ENCODE measurements at places on chromosomes 3 and 15. TPM values are rescaled to one million over a fixed set of nuclear protein-coding genes. Genes with fewer than 3 reads are reported as not detected.
A peak's percentile ranks its signal among the peaks of the same experiment; 100 is the strongest.

DNA sequence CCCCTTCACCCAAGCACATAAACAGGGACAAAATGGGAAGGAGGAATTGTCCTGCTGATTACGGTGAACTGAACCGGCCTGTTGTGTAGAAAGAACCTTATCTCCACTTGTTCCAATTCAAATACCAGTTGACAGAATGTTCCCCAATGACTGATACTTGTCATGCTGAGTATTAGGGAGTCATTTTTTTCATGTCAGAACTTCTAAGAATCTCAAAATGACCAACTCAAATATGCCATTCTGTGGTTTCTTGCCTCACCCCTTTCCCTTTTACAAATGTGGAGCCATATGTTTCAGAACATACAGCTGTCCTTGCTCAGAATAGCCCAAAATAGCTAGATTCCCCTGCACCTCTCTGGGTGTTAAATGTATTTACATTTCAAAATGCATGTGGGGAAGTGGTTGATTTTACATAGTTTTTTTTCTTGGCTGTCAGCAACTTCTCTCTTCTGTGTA is 405.9 kb upstream of the TBL1XR1 start:
- no peak for DNase-seq

DNA sequence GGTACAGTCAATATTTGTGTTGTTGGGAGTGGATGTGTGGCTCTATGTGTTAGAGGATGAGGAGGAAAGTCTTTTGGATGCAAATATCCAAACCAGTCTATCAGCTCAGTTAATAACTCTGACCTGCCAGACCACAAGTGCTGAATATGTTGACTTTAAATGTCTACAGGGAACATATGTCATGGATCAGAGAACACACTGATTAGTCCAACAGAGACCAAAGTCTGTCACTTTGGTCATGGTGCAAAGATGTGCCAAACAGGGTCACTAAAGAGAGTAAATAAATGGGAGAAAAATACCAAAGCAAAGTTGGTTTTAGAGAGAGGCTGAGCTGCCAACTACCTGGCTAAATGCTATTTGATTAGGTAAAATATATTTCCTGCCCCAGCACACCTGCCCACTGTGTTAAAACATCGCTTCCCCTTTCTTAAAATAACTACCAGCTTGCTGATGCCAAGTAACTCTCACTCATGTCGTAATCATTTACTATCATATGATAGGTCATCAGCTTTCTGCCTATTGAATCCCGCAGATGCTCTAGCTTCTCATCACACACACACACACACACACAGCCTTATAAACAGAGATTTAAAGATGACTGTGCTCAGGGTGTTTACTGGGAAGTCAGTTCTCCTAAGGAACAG is 173.3 kb downstream of the PDZRN3 start:
- DNase-seq, result no peak

GRCh38 chr15:36885771-36886170 is 214.6 kb downstream of the MEIS2 start:
- DNase-seq, result no peak

The MAP1A gene
- 10.4 TPM for total RNA-seq

DNA sequence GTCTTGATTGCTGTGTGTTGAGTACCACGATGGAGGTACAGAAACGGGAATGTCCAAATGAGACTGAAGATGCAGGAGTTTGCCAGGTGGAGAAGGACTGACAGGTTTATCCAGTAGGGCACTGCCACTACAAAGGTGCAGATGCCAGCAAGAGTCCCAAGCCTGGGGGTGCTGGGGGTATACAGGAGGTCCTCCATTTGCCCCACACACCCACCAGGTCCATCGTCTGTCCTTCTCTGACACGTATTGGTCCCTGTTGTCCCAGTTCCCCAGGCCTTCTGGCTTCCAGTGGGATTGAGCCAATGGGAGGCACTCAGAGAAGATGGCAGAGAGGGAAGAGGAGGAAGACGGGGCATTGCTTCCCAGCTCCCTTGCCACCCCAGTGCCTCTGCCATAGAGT is 6.6 kb downstream of the HAPLN3 start:
- DNase-seq, result no peak

The ULK3 gene
- total RNA-seq, result 6.5 TPM

- no peak for DNase-seq
Observed at GRCh38 chr15:45112591-45113379, 1.2 kb downstream of the DUOX2 start.

DNA sequence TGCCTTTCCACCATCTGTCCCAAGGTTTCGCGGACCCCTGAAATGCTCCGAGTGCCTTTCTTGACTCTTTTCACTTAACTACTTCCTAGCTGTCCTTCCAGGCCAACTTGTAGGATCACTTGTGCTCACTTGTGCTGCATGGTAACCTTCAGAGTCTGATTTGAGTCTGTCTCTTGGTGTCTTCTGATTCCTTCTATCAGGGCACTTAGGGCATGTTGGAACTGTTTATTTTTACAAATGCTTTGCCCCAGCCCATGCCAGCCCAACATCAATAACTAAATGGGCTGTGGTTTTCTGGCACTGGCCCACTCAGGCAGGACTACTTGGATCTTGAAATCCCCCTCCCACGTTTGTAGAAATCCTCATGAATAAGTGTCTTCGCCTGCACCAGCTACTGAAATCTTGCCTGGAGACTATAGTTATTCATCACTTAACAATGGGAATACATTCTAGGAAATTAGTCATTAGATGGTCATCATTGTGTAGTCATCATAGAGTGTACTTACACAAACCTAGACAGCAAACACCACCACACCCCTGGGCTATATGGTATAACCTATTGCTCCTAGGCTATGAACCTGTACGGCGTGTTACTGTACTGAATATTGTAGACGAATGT is 123.1 kb upstream of the STRIT1 start:
- DNase-seq, result no peak

DNA sequence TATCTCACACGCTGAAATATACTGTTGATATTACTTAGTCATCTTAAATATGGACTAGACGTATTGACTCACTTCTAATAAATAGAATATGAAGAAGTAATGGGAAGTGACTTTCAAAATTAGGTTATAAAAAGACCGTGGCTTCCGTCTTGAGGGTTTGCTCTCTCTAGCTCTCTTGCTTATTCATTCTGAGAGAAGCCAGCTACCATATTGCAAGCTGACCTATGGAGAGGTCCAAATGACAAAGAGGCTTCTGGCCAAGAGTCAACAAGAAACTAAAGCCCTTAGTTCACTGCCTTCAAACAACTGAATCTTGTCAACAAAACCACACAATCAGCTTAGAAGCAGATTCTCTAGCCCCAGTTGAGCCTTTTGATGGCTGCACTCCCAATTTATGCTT is 46.1 kb downstream of the SLC9C1 start:
- DNase-seq, result no peak

The EPHA3 gene
- 5.5 TPM for total RNA-seq

- DNase-seq, result no peak
Observed at GRCh38 chr3:152257563-152258035, 11.1 kb upstream of the MBNL1 start.

GRCh38 chr15:57718309-57718708 is 11.8 kb downstream of the POLR2M start:
- DNase-seq, result no peak

The UBA7 gene
- total RNA-seq, result 40.9 TPM

The SCAANT1 gene
- not detected for total RNA-seq

The EIF5A2 gene
- total RNA-seq, result 9.6 TPM

The GREM1 gene
- total RNA-seq, result 3.6 TPM

The A4GNT gene
- total RNA-seq, result 0.96 TPM

DNA sequence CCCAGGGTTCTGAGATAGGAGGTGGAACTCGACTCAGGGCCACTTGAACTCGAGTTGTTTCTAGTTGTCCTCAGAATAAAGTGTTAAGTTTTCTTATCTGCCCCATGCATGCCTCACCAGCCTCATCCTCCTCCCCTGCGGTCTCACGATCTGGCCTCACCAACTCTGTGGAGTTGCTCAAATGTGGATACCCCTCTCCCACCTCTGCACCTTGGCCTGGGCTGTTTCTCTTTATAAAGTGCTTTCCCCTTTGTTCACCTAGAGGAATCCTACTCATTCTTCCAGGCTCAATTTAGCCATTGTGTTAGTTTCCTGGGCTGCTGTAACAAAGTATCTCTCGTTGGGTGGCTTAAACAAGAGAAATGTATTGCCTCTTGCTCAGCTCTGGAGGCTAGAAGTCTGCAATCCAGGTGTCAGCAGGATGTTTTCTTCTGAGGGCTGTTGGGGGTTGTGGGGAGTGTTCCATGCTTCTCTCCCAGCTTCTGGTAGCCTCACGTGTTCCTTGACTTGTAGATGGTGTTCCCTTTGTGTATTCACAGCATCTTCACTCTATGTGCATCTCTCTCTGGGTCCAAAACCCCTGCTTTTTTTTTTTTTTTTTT is 100.7 kb downstream of the MEX3B start:
- no peak for DNase-seq

DNA sequence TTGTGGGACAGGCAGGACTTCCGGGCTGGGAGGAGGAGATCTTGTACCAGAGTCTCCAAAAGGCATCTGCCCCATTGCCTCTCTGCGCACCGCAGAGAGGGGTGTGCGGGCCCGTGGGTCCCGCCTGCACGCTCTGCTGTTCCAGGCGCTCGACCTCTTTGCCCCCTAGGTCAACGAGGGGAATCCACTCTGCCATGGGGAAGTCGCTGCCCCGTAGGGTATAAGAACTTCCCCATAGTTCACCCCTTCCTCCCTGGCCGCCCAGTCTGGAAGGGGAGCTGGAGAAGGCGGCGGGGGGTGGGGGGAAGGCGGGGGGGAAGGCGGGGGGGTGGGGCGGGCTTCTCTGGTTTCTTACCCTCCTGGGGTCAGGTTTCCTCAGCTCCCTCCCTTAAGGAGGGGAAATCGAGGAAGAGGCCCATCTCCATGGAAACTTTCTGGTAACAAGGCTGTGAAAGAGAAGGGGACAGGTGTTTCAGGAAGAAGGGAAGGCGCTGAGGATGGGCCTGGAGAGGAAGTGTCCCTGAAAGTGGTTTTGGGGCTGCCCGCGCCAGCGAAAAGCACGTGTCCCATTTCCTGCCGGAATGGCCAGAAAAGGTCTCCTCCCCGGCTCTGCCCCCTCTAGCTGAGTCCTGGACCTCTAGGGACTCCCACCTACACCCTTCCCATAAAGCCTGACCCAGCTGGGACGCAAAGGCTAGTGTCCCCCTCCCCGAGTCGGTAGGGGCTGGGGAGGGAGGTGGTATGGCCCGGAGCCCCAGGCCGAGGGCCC is 27.5 kb downstream of the NR1I2 start:
- no peak for DNase-seq

DNA sequence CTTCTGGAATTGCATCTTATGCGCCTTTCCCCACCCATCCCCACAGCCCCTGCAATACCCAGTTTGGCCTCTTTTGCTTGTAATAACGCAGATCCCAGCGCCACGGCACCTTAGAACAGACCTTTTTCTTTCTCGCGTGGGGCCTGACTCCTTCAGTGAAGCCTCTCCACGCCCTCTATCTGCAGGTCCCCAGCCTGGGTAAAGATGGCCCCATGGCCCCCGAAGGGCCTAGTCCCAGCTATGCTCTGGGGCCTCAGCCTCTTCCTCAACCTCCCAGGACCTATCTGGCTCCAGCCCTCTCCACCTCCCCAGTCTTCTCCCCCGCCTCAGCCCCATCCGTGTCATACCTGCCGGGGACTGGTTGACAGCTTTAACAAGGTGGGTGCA is 594 bp downstream of the CRELD1 start:
- DNase-seq, result no peak

DNA sequence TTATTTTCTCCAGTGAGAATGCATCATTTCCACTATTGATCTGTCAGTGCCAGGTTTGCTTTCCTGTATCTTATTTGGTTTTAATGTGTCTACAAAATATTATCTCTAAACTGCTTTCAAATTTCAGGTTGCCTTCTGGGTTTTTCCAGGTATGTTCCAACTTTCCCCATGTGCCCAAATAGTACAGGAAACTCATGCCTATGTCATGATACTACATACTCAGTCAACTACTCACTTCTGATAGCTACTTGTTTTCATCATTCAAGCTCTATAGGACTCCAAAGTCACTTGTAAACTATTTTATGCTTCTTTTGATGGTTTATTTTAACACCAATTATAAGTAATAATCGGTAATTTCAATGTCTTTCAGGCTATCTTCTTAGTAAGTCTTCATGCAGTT is 134.8 kb upstream of the TTC14 start:
- no peak for DNase-seq

The CKMT1B gene
- total RNA-seq, result not detected

DNA sequence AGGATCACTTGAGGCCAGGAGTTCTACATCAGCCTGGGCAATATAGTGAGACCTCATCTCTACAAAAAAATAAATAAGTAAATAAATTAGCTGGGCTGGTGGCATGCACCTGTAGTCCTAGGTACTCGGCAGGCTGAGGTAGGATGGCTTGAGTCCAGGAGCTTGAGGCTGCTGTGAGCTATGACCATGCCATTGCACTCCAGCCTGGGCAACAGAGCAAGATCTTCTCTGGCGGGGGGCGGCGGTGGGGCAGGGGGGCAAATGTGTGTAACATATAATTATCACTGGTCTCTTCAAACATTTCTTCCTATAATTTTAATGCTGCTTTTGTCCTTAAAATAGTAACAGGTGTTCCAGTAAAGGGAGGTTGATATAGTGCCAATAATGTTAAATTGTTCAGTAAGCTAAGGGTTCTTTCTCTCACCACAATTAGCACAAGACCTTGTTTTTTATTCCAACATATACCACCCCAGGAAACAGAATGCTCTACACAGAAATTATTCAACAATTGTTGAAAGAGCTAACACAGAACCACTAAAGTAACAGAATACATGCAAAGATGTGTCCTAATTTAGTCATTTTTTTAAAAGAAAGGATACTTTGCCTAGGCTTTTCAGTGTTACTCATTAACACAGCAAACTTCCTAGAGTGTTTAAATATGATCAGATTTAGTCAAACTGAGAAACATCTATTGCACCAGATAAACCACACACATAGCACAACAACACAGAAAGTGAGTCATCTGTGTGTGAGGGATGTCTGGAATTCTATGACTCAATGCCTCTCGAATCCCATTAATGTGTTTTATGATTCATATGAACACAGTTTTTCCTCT is 29.1 kb downstream of the ANKRD28 start:
- DNase-seq, result peak; percentile 87

The TERC gene
- total RNA-seq, result 274 TPM

- DNase-seq, result peak; percentile 27
Observed at GRCh38 chr3:37520907-37521341, 340.8 kb upstream of the CTDSPL start.

DNA sequence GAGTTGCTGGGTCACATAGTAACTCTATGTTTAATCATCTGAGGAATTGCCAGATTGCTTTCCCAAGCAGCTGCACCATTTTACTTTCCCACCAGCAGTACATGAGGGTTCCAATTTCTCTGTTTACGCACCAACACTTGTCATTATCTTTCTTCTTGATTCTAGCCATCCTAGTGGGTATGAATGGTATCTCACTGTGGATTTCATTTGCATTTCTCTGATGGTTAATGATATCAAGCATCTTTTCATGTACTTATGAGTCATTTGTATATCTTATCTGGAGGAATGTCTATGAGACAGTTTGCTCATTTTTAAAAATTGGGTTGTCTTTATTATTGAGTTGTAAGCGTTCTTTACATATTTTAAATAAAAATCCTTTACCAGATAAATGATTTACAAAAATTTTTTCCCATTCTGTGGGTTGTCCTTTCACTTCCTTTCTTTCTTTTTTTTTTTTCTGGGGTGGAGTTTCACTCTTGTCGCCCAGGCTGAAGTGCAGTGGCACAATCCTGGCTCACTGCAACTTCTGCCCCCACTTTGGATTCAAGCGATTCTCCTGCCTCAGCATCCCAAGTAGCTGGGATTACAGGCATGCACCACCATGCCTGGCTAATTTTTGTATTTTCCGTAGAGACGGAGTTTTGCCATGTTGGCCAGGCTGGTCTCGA is 8.9 kb upstream of the SGO1 start:
- no peak for DNase-seq

The LSAMP gene
- 20.5 TPM for total RNA-seq

GRCh38 chr15:66899555-66900350 is 165.6 kb upstream of the SMAD3 start:
- no peak for DNase-seq

- peak; percentile 76 for DNase-seq
Observed at GRCh38 chr3:186614597-186615483, 2.0 kb downstream of the AHSG start.

Data from umbilical cord (tissue), 2 donors.